Renal cortical epithelial cell (primary cell): ENCODE measurements at places on chromosomes 1 and 21.

- DNase-seq = no peak
Observed at GRCh38 chr1:119010201-119010600, 22.1 kb upstream of the TBX15 start.

DNA sequence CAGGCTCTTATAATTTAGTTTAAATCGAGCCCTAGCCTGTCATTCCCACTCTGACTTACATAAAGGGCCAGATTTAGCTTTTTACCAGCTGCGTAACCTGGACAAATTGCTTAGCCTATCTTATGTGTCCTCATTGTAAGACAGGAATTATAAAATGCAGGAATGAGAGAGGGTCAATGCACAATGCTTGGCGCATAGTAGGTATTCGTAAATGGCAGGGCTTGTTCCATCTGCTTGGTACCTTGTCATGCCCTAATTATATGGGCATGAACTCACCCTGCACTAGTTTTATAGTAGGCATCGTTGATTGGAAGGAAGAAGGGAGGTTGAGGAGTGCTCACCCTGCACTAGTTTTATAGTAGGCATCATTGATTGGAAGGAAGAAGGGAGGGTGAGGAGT, 108.8 kb downstream of the GALNT2 start:
- DNase-seq = no peak

DNA sequence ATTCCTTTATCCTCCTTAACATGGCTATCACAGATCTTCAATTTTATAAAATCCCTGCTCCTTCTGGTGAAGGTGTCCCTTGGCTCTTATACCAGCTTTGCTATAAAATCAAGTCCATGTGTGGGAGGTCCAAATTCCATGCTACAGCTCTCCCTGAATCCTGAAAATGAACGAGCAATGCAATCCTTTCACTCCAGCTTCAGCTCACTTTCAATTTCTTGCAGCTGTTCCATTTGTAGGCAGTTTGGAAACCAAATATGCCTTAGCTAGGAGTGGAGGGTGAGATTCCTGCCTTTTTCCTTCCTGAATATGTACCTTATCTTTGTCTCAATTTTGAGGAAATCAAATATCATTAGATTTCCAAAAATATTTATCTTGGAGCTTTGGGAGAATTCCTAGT, 402.6 kb downstream of the TTLL7 start:
- DNase-seq = no peak

GRCh38 chr21:37535672-37536071, 169.1 kb downstream of the DYRK1A start:
- DNase-seq = no peak

DNA sequence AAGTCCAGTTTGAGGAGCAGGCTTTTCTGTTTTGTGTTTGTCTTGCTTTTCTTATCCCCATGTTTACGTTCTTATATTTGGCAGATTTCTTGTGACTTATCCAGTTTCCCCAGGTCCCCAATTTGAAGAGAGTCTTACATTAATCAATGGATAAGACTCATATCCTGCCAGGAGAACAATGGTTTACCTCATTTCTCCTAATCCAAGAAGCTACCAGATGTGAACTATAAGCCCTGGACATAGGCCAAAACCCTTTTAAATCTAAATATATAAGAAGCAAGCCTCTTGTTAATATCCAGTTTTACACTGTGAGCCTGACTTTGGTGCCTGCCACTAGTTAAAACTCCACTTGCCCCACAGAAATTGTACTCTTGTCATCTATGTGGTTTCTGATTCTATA, 15.1 kb upstream of the COP1 start:
- no peak for DNase-seq
